ENCODE measurements at places on chromosomes 11 and 22. TPM values are rescaled to one million over a fixed set of nuclear protein-coding genes. Genes with fewer than 3 reads are reported as not detected.

- no peak for DNase-seq
Observed at GRCh38 chr11:14546672-14547071, 26.5 kb upstream of the PSMA1 start.

DNA sequence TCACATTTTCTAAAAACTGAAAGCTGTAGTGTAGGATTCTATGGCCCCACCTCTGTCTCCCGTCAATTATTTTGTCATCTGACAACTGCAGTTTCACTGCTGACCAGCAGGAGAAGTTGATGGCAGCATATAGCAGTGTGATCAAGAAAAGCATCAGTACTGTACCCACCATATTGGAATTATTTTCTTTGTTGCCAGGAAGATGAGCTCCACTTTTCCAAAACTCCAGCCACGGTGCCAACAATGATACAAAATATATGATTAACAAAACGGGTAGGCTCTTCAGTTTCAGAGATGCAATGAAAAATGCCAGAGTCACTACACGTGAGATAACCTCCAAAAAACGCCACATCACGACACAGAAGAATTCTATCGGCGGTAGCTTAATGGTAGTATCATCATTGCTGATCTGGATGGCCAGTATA lies 41.3 kb downstream of the XKR3 start:
- DNase-seq = no peak

GRCh38 chr11:26571861-26572654 lies at the start of gene MUC15:
TSS of gene MUC15 (minus strand) at chr11:26572263. CDS start at chr11:26567094, 5,169 bp downstream.
- DNase-seq = no peak

The GPHA2 gene
- not detected for total RNA-seq
